ENCODE measurements at places on chromosomes 6 and 20. TPM values are rescaled to one million over a fixed set of nuclear protein-coding genes. Genes with fewer than 3 reads are reported as not detected.
A peak's percentile ranks its signal among the peaks of the same experiment; 100 is the strongest.

FRMD1 gene
- not detected for total RNA-seq

WFDC12 gene
- total RNA-seq: not detected

BPIFB1 gene
- not detected for total RNA-seq

CITED2 gene
- total RNA-seq: 39.0 TPM

ADAM33 gene
- not detected for total RNA-seq

GRCh38 chr20:45552456-45552855, 5.3 kb upstream of the EPPIN start:
- no peaks in the 10 kb centered on the region for H3K4me1 ChIP-seq
- H3K36me3 ChIP-seq: no peaks in the 10 kb centered on the region
- DNase-seq: no peak

- no peaks in the 10 kb centered on the region for H3K27me3 ChIP-seq
- H3K4me1 ChIP-seq: no peaks in the 10 kb centered on the region
- no peak for DNase-seq
- H3K27ac ChIP-seq: no peak overlapping the region
Measured at GRCh38 chr6:162058281-162058875, 669.2 kb downstream of the PRKN start.

DNA sequence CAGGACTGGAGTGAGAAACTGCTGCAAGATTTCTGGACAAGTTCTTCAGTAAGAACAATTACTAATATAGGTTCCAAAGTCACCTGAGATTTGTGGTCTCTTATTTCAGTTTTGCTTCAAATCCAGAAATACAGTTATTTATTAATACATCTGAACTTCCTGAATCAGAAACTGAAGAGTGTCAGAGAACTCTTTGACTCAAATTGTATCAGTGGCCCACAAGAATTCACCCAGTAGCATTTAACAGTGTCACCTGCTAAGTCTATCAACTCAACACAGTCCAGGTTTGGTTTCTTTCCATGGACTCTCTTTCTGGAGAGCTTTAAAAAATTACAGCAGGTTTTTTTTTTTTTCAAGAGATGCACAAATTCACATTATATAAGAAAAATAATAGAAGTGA, 18.8 kb upstream of the NHSL1 start:
- peaks cover 8% of the 10 kb centered on the region for H3K27me3 ChIP-seq
- no peak for DNase-seq
- H3K4me3 ChIP-seq: no peak overlapping the region

- no peaks in the 10 kb centered on the region for H3K27me3 ChIP-seq
- peaks cover 5% of the 10 kb centered on the region for H3K36me3 ChIP-seq
- peaks cover 7% of the 10 kb centered on the region for H3K4me1 ChIP-seq
- no peak for DNase-seq
Measured at GRCh38 chr6:80129485-80129884, 23.0 kb downstream of the BCKDHB start.

DNA sequence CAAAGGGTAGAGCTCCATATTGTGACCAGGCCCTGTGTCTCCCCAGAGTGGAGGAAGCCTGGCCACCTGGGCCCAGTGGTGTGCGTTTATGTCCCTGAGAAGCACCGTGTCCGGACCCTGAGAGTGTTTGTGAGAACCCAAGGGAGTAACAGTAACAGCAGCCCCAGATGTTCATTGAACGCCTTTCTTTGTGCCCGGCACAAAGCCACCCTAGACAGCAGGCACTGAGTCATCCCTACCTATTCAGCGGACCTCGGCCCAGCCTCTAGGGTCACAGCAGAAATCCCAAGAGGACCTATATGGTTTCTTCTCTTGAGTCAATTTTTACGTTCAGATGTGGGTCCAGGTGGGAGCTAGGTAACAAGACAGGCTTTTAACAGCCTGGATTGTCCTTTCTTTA, 24.5 kb downstream of the BCAS4 start:
- H3K36me3 ChIP-seq: peaks cover 4% of the 10 kb centered on the region
- H3K27me3 ChIP-seq: no peaks in the 10 kb centered on the region
- H3K4me1 ChIP-seq: peaks cover 39% of the 10 kb centered on the region
- no peak overlapping the region for H3K4me3 ChIP-seq
- H3K27ac ChIP-seq: peak overlapping the region; percentile 98
- DNase-seq: no peak

DNA sequence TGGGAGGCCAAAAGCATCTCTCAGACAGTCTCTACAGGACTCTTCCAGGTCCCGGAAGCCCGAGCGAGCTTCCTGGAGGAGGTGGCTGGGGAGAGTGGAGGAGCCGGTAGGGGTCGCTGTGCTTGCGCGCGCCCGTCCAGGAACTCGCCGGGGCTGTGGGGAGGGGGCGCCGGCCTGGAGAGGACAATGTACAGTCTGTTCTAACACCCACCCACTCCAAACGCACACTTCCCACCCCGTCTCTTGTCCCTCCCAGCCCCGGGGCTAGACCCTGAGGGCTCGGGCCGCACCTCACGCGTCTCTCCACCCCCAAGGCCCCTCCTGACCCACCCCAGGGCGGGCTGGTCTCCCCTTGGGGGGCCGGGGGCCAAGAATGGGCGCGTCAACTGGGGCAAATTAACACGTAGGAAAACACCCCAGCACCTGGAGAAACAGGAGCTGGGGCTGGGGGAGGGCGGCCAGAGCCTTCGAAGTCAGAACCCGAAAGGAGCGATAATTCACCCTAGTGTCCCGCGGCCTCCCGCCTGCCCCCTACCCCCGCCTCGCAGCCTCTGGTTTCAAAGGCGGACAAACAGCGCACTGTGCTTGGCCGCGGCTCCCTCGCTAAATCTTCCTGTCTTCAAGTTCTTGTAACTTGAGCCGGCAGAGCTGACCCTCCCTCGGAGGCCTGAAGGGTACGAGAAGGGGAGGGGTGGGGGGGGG, 103.2 kb upstream of the FOXP4 start:
- H3K4me3 ChIP-seq: no peak overlapping the region
- peaks cover 42% of the 10 kb centered on the region for H3K4me1 ChIP-seq
- H3K27me3 ChIP-seq: peaks cover 30% of the 10 kb centered on the region
- DNase-seq: no peak

DNA sequence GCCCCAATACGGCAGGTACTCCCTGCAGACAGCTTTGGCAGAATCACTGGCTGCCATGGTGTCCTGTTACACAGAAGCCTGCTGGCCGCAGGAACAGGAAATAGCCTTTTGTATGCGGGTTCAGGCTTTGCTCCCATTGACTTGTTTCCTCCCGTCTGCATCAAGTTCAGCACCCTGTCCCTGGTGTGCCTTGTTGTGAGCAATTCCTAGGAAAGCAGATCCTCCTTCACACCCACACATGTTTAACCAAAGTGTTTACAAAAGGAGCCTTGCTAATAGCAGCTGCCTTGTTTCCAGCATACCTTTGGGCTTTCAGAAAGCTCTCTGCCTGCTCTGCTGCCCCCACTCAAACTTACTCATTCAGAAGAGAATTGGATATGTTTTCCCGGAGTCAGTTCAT, 127.2 kb upstream of the SUPT3H start:
- no peak overlapping the region for H3K27ac ChIP-seq
- H3K36me3 ChIP-seq: peaks cover 5% of the 10 kb centered on the region
- H3K4me1 ChIP-seq: no peaks in the 10 kb centered on the region
- DNase-seq: no peak

- H3K27ac ChIP-seq: no peak overlapping the region
- no peak for DNase-seq
- H3K36me3 ChIP-seq: no peaks in the 10 kb centered on the region
- no peak overlapping the region for H3K4me3 ChIP-seq
- peaks cover 2% of the 10 kb centered on the region for H3K4me1 ChIP-seq
Measured at GRCh38 chr6:149448821-149449453, 35.9 kb downstream of the ZC3H12D start.

- H3K4me3 ChIP-seq: no peak overlapping the region
- no peak for DNase-seq
- peaks cover 14% of the 10 kb centered on the region for H3K27me3 ChIP-seq
- H3K36me3 ChIP-seq: no peaks in the 10 kb centered on the region
- no peaks in the 10 kb centered on the region for H3K4me1 ChIP-seq
Measured at GRCh38 chr20:24379484-24379927, 89.9 kb upstream of the SYNDIG1 start.

GRCh38 chr6:52976149-52976548, 18.9 kb downstream of the GSTA4 start:
- H3K4me3 ChIP-seq: no peak overlapping the region
- no peaks in the 10 kb centered on the region for H3K36me3 ChIP-seq
- peaks cover 4% of the 10 kb centered on the region for H3K4me1 ChIP-seq
- no peak for DNase-seq
- no peak overlapping the region for H3K27ac ChIP-seq
- H3K27me3 ChIP-seq: peaks cover 4% of the 10 kb centered on the region

GRCh38 chr20:13457487-13457886, 181.2 kb downstream of the TASP1 start:
- no peak overlapping the region for H3K4me3 ChIP-seq
- H3K36me3 ChIP-seq: peaks cover 13% of the 10 kb centered on the region
- H3K27me3 ChIP-seq: no peaks in the 10 kb centered on the region

DNA sequence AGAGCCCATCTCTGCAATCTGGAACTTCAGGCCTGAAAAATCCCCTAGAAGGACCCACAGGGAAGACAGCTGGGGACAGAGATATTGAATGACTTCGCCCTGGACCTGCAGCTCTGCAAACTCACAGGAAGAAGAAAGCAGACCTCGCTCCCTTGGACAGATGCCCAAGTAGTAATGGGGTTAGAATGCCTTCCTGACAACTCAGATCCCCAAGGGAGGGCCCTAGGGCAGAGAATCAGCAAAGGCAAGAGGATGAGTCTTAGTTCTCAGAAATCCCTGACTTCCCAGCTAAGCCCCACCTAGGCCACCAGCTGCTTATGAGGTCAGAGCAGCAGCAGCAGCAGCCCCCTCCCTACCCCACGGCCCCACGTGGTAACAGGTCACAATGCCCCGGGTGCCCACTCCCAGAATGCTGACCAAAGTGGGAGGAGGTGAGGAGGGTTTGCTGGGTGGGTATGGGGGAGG, at the start of gene C20orf141:
Gene C20orf141 (plus strand): TSS at position 401 of the 465 bp plus-strand sequence. CDS start 198 bp downstream, outside the sequence.
- H3K4me1 ChIP-seq: peaks cover 11% of the 10 kb centered on the region
- H3K27me3 ChIP-seq: peaks cover 32% of the 10 kb centered on the region
- no peak for DNase-seq
- H3K4me3 ChIP-seq: no peak within 1 kb of the TSS

DNA sequence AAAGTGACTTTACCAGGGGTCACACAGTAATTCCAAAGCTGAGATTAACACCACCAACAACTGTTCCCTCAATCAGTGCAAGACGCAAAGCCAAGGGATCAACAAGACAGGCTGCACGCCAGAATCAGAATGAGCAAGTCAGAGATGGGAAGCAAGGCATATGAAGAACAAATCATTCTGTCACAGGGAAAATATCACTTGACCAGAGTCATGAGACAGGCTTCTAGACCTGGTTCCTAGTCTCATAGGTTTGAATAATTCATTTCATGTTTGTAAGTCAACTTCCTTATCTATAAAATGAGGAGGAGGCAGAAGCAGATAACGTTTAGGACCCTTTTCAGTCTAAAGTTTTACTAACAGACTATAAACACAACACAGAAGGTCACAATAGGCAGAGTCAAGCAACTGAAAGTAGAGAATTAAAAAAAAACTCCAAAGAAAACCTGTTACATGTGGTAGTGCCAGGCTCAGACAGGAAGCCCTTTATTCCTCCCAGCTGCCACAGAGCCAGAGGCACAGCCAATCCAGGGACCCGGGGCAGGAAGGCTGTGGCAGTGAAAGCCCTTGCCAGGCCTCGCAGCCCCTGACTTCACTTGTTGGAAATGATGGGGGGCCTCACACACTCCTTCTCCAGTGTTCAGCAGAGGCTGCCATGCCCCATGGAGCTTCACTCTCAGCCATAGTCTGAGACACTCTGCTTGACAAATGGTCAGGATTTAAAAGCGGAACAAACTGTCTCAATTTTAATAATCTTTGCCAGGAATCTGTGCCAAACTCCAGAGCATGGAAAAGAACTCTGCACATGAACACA, 29.2 kb upstream of the DST start:
- no peak overlapping the region for H3K4me3 ChIP-seq
- no peak for DNase-seq
- no peaks in the 10 kb centered on the region for H3K27me3 ChIP-seq
- H3K4me1 ChIP-seq: no peaks in the 10 kb centered on the region
- no peaks in the 10 kb centered on the region for H3K36me3 ChIP-seq

- no peaks in the 10 kb centered on the region for H3K27me3 ChIP-seq
- no peaks in the 10 kb centered on the region for H3K4me1 ChIP-seq
- no peak overlapping the region for H3K4me3 ChIP-seq
- no peak for DNase-seq
- H3K27ac ChIP-seq: no peak overlapping the region
Measured at GRCh38 chr6:73340048-73340447, 14.0 kb downstream of the DPPA5 start.

GRCh38 chr6:130105996-130106704, 87.8 kb downstream of the L3MBTL3 start:
- no peaks in the 10 kb centered on the region for H3K27me3 ChIP-seq
- no peak for DNase-seq
- H3K27ac ChIP-seq: no peak overlapping the region
- H3K4me1 ChIP-seq: peaks cover 27% of the 10 kb centered on the region
- no peak overlapping the region for H3K4me3 ChIP-seq

DNA sequence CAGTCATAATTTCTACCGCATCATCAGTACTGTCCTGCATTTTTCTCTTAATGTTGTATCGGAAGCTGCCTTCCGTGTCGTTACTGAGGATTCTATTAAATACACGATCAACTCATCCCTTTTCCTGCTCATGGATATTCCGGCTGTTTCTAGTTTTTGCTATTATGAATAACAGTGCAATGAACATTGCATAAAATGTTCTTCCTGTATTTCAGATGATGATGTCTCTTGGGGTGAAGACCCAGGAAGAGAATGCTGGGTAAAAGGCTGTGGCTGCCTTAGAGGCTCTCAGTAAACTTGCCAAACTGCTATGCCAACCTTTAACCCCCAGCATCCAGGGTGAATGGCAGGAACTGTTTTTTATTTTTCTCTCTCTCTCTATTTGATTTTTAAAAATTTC, 24.1 kb upstream of the EPB41L1 start:
- no peaks in the 10 kb centered on the region for H3K27me3 ChIP-seq
- H3K27ac ChIP-seq: no peak overlapping the region
- no peak for DNase-seq
- no peaks in the 10 kb centered on the region for H3K4me1 ChIP-seq
- H3K4me3 ChIP-seq: no peak overlapping the region
- no peaks in the 10 kb centered on the region for H3K36me3 ChIP-seq

- H3K36me3 ChIP-seq: no peaks in the 10 kb centered on the region
- H3K27ac ChIP-seq: no peak overlapping the region
- no peak overlapping the region for H3K4me3 ChIP-seq
- no peaks in the 10 kb centered on the region for H3K4me1 ChIP-seq
Measured at GRCh38 chr6:3546121-3546520, 89.3 kb upstream of the SLC22A23 start.

- no peak overlapping the region for H3K4me3 ChIP-seq
- peaks cover 18% of the 10 kb centered on the region for H3K27me3 ChIP-seq
- DNase-seq: no peak
- no peak overlapping the region for H3K27ac ChIP-seq
- no peaks in the 10 kb centered on the region for H3K4me1 ChIP-seq
Measured at GRCh38 chr20:59676126-59676850, 71.9 kb downstream of the PHACTR3 start.

All from natural killer cell treated with Interleukin-12 subunit alpha and Interleukin-12 subunit beta and Interleukin-15 and Interleukin-18, amount 100 ng/mL, for 72 hours (primary cell).